Endodermal cell (in vitro differentiated cells): ENCODE measurements at places on chromosomes 12 and 14. TPM values are rescaled to one million over a fixed set of nuclear protein-coding genes. Genes with fewer than 3 reads are reported as not detected.

- H3K27ac ChIP-seq: no peak overlapping the region
- H3K4me3 ChIP-seq: no peak overlapping the region
- no peaks in the 10 kb centered on the region for H3K36me3 ChIP-seq
Measured at GRCh38 chr14:38874721-38875120, 228.3 kb downstream of the SEC23A start.

DNA sequence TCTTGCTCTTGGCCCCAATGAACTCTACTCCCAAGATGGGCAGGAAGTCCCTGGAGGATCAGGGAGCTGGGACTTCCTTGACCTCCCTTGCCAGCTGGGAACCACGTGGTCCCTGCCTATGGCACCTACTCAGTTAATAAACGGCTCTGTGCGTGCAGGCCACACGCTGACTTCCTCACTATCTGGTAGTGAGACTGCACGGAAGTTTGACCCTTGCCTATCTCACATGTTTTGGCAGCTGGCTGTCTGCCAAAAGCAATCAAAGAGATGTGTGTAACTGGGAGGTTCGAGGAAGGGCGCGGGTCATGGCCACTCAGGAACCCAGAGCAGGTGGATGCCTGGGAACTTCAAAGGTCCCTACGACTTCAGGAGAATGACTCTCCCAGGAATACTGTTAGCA lies 57.9 kb downstream of the RFLNA start:
- no peak overlapping the region for H3K27ac ChIP-seq
- no peak overlapping the region for H3K4me3 ChIP-seq
- DNase-seq: no peak
- H3K36me3 ChIP-seq: peaks cover 41% of the 10 kb centered on the region
- H3K4me1 ChIP-seq: no peaks in the 10 kb centered on the region

GRCh38 chr12:50686976-50687375 lies 76.9 kb upstream of the ATF1 start:
- DNase-seq: no peak
- no peaks in the 10 kb centered on the region for H3K27me3 ChIP-seq
- peak overlapping the region; percentile 36 for H3K4me3 ChIP-seq
- H3K27ac ChIP-seq: no peak overlapping the region

DNA sequence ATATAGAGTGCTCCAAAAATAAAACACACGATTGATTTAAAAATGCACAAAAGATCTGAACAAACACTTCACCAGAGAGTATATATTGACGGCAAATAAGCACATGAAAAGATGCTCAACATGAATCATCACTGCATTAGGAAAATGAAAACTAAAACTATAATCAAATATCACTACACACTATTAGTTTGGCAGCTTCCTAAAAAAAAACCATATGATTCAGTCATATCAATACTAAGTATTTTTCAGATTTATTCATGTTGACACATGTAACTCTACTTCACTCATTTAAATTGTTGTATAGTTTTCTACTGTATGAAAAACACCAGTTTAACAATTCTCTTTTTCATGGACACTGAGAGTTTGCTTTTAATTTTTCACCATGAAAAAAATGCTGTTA lies 41.6 kb downstream of the EXOC5 start:
- no peak for DNase-seq
- no peak overlapping the region for H3K27ac ChIP-seq
- H3K27me3 ChIP-seq: no peaks in the 10 kb centered on the region
- no peak overlapping the region for H3K4me3 ChIP-seq

GRCh38 chr12:11535127-11535526 lies 114.3 kb upstream of the ETV6 start:
- H3K36me3 ChIP-seq: no peaks in the 10 kb centered on the region
- no peaks in the 10 kb centered on the region for H3K4me1 ChIP-seq
- H3K4me3 ChIP-seq: no peak overlapping the region

DNA sequence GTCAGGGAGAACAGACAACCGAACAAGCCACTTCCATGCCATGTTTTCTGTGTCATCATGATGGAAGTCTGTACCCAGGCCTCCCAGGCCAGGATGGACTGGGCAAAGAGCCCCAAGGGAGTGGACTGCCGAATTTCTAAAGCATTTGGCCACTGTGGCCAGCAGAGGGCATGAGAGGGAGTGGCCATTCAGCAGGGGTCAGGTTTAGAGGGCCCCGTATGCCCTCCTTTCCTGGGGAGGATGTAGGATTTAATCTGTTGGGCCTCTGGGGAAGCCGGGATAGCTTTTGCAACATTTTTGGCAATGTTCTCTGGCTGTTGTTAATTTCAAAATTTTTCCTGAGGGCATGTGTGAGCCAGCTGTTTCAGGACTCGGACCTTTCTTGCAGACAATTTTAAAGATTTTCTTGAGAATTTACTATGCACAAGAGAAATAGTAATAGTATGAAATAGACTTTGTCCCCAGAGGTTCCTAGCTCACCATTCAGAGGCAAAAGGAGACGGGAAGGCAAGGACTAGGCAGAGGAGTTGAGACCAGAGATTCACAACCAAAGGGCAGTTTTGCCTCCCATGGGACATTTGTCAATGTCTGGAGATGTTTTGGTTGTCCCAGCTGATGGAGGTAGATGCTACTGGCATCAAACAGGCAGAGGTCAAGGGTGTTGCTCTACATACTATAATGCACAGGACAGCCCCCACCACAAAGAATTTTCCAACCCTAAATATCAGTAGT lies 18.0 kb downstream of the ACACB start:
- no peaks in the 10 kb centered on the region for H3K36me3 ChIP-seq
- H3K27me3 ChIP-seq: no peaks in the 10 kb centered on the region
- DNase-seq: peak; percentile 91
- H3K27ac ChIP-seq: no peak overlapping the region
- no peak overlapping the region for H3K4me3 ChIP-seq
- no peaks in the 10 kb centered on the region for H3K4me1 ChIP-seq

DNA sequence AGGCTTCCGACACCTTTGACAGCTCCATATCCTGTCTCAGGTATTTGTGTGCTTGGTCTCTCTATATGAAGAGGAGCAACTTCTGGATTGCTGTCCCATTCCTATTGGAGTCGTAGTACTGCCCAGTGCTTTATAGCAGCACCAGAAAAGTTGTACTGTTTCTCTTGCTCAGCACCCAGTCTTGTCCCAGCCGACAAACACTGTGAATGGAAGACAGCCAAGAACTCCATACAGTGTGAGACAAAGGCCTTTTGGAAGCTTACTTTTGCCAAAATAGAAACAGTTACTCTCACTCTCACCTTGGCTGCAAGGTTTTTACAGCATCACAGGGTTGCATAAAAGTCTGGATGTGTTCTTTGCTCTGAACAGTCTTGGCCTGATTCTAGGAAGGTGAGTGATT lies 105.3 kb downstream of the TGFB3 start:
- no peak for DNase-seq
- H3K4me3 ChIP-seq: no peak overlapping the region

Gene ENDOU
- not detected in 3 replicates for total RNA-seq

Gene KRT71
- not detected in 3 replicates for total RNA-seq
